ENCODE measurements at places on chromosomes 7 and 10.

DNA sequence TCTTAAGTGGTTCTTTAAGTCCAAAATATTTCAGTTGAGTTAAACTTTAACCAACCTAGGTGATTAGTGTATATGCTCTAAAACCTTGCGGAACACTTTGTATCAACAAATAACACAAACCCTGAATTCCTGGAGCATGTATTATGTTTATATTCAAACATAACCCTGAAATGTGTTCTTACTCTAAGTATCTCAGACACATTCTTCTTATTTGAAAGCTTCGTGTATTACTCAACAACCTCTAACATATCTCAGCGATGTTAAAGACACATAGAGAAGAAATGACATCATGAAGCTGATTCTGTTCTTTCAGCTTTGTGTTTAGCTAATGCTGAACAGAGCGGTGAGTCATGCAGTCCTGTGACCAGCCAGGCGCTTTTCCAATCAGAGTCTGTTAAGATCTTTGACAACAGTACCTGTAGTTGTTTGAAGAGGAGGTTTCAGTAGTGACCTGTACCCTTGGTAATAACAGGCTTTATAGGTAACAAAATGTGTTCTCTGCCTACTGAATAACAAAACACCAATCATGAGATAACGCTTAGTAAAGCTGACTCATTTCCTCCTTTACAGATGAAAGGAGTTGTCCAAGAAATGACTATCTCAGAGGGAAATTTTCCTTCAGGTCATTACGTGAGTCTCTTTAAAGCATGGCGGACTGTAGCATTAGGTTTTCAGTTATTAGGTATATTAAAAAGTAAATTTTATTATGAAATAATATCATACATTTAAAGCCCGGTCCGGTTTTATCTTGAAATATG lies 67.3 kb upstream of the KLF6 start:
- DNase-seq, result peak; percentile 56

DNA sequence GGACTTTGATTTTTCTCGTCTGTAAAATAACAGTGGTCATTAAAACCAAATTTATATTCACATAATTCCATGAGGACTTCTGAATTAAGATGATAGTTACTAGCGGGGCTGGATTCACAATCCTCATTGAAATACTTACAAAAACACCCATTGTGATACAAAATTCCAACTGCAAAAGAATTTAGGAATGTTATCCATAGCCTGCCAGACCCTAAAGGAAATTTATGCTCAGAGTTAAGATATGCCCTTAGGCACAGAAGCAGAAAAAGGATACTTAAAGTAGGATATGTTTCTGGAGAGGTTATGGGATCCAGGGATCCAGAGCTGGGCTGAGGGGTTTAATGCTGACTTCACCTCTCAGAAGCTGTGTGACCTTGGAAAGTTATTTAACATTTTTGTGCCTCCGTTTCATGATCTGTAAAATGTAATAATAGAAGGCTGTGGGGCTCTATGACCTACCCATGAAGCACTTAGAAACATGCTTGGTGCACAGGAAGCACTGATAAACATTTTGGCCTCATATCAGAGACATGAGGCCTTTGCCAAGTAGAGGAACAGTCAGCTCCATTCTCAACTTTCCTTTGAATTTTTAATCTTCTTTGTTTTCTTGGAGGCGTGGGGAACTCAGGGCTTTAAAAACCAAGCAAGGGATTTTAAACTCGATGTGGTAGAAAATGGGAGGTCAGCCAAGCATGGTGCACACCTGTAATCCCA lies 744.7 kb downstream of the KCNMA1 start:
- DNase-seq, result no peak

DNA sequence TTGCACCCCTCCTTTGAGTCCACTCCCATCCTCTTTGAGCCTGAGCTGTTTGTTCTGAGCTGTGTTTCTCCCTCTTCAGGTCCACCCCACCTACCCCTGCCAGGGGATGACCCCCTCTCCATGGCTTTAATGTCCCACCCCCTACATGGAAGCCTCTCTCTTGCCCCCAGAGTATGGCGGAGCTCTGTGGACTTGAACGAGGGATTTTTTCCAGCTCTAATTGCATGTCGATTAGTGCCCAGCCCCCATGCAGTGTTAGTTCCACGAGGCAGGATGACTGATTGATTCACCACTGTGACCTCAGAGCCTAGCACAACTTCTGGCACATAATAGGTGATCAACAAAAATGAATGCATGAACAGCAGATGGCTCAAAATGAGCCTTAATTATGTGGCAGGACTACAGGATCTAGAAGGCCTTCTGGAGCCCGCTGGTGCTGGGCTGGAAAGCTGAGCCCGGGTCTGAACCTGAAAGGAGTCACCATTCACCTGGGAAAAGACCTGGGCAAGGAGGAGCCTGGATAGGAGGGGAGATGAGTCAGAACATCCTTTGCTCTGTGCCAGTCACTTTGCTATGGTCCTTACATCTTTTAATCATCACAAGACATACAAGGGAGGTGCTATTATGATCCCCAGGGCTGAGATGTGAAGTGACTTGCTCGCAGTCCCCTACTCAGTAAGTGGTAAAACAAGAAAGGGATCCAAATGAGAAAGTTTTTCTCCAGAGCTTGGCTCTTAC lies 17.1 kb upstream of the SLC18A2 start:
- DNase-seq, result no peak

- no peak for DNase-seq
These were observed 8.2 kb downstream of the CUTC start for GRCh38 chr10:99740260-99740659.

DNA sequence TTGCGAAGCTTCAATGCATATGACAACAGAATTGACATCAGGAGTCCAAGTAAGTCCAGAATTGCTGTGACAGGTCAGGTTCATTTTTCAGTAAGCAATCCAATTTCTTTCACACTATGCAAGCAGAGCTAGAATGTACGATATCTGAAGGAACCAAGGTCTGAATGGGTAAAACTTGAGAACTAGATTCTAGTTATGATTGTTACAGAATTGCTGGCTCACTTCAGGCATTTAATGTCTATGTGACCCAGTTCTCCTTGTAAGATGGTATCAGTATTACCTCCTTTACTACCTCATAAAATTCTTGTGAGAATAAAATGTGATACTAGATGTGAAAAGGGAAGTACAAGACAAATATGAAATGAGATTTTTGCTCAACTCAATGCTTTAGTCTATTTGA lies 159.6 kb downstream of the GPR158 start:
- no peak for DNase-seq

GRCh38 chr7:123417580-123417979 lies 116.8 kb downstream of the IQUB start:
- no peak for DNase-seq

GRCh38 chr10:96517284-96517683 lies 3.6 kb upstream of the TLL2 start:
- no peak for DNase-seq
